Activated T-helper 1 cell treated with Interleukin-2 at 50 U/mL for 16 hours (primary cell): ENCODE measurements at places on chromosomes 6 and 20.

DNA sequence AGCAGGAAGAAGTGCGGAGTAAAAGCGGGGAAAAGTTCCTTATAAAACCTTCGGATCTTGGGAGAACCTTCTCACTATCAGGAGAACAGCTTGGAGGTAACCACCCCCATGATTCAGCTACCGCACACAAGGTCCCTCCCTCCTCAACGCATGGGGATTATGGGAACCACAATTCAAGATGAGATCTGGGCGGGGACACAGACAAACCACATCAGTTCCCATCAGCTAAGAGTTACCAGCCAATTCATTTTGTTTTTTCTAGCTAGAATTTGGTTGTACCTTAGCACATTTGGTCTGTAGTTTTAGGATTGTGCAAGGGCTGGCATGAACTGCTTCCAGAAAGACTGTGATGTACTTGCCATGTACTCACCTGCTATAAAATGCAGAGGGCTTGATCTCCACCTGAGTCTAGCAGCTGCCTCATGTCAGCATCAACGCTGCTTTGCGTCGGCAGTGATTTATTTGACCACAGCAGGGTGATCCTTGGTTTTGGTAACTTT, 94.7 kb upstream of the SLC2A12 start:
- no peak for DNase-seq

GRCh38 chr20:34350095-34350494, 13.0 kb upstream of the ITCH start:
- no peak for DNase-seq

GRCh38 chr6:145899915-145900569, 64.1 kb downstream of the SHPRH start:
- DNase-seq, result no peak

- DNase-seq, result no peak
Observed at GRCh38 chr6:364609-365540, 26.7 kb upstream of the IRF4 start.

GRCh38 chr6:138533667-138534066, 34.4 kb upstream of the NHSL1 start:
- DNase-seq, result no peak

- no peak for DNase-seq
Observed at GRCh38 chr6:137711972-137712371, 155.1 kb upstream of the TNFAIP3 start.

DNA sequence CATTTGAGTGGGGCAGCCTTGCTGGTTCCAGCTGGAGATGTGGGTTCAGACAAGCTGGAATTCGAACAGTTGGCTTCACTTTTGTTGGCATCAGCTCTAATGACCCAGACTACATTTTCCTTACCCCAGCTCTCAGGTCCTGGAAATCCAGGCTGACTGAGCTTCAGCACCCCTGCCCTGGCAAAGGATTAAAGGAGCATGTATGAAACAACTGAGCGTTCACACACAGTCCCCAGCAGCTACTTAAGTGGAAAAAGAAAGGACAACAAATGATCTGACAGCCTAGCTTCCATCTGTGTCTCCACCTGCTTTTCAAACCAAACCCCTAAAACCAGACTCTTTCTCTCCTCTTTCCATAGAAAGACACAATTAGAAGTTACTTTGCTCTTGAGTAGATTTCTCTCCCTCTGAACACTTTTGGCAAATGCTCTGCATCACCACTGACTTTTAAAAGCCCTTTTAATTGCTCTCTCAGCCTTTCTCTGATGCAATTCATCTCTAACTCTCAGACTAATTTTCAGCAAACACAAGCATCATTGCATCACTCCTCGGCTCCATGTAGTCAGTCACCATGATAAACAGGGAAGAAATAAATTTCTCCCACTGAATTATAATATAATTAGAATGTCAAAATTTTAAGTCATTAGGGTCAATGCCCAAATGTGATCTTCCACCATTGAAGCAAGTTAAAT, 28.1 kb downstream of the ROS1 start:
- DNase-seq, result no peak

GRCh38 chr6:150692604-150693003, 92.9 kb downstream of the PLEKHG1 start:
- DNase-seq, result no peak

GRCh38 chr6:151757506-151757955, 50.0 kb upstream of the ESR1 start:
- DNase-seq, result no peak

DNA sequence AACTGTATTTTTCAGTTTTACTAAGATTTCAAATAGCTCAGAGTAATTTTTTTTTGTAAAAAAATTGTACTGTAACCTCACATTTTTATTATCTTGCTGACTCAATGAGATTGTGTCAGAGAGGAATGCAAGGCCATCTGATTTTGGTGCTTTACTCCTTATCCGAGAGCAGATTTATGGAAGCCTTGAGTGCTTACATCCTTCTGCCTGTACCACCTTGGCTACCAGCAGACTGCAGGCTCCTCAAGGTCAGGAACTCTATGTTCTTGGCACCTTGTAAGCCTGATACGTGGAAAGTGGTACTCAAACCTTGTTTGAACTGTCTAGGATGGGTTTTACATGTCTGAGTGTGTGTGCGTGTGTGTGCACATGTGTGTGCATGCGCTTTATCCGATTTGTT, 80.1 kb upstream of the MLIP start:
- DNase-seq, result no peak
